ENCODE measurements at places on chromosomes 2 and 18.

DNA sequence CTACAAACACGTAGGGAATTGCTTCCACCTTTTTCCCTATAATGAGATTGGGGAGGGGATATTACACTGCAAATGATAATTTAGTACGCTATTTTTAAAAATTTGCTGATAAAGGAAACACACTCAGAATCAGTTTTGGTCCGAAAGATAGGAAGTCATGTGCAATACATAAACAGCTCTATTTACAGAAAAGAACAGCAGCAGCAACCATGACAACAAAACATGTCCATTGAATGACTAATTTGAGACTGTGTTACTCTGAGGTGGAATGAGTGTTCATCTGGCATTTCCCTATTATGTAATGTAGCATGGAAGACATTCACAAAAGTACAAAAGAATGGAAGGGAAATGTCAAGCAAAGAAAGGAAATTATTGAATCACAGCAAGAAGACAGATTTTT, 337.2 kb downstream of the NBAS start:
- no peaks in the 10 kb centered on the region for H3K27me3 ChIP-seq
- no peak overlapping the region for H3K4me3 ChIP-seq
- H3K36me3 ChIP-seq = no peaks in the 10 kb centered on the region
- H3K27ac ChIP-seq = no peak overlapping the region
- H3K4me1 ChIP-seq = no peaks in the 10 kb centered on the region
- no peak for DNase-seq

GRCh38 chr2:196712867-196713266, 73.4 kb downstream of the CCDC150 start:
- H3K27ac ChIP-seq = no peak overlapping the region
- no peaks in the 10 kb centered on the region for H3K27me3 ChIP-seq
- no peaks in the 10 kb centered on the region for H3K36me3 ChIP-seq
- H3K4me1 ChIP-seq = no peaks in the 10 kb centered on the region
- no peak for DNase-seq

- H3K4me3 ChIP-seq = no peak overlapping the region
- H3K36me3 ChIP-seq = peaks cover 1% of the 10 kb centered on the region
- DNase-seq = no peak
- no peaks in the 10 kb centered on the region for H3K4me1 ChIP-seq
- no peaks in the 10 kb centered on the region for H3K27me3 ChIP-seq
Measured at GRCh38 chr2:171491292-171491691, 31.0 kb upstream of the CYBRD1 start.

DNA sequence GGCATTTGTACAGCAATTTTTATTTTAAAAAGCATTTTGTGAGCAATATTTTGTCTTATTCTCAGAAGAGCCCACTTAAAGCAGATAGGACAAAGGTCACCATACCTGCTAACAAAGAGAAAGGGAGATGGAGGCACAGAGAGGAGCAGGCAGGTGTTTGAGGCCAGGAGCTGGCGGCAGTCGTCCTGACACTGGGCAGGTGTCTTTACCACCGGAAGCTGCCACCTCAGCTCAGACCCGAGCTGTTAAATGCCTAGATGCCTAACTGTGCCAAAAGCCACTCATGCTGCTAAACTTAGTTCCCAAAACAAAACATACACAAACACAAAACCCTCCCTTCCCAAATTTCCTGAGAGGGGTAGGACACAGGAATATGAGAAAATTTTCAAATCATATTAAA, 120.9 kb downstream of the CNTNAP5 start:
- H3K4me1 ChIP-seq = no peaks in the 10 kb centered on the region
- no peak overlapping the region for H3K27ac ChIP-seq
- no peak overlapping the region for H3K4me3 ChIP-seq
- no peaks in the 10 kb centered on the region for H3K27me3 ChIP-seq
- H3K36me3 ChIP-seq = no peaks in the 10 kb centered on the region

DNA sequence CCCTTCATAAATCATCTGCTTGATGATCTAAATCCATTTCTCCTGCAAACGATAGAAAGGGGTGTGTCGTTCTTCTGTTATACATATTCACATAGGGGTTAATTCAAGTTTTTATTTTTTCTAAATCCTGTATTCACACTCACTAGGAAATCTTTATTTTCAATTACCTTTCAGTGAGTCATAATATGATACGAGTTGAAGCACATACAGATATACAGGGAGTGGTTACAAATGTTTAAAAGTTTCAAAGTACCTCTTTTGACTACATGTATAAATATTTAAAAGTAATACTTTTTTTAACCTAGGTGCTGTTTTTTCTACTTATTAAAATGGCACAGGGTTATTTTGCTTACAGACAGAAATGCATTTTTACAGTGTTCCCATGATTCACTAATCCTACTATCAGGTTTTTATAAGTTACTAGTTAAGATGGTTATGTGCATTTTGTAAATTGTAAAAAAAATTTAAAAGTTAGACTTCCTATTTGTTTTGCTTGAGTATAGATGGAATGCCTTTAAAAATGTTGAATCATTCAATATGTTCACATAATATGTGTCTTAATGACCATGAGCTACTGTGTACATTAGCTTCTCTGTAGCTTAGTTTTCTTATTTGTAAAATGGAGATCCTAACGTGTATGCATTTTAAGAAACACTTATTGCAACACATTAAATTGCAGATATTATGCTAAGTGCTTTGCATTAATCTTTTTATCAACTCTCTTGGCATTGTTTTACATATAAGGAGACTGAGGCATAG, 1378.1 kb downstream of the DSC3 start:
- no peak overlapping the region for H3K27ac ChIP-seq
- H3K36me3 ChIP-seq = no peaks in the 10 kb centered on the region
- no peak for DNase-seq
- no peaks in the 10 kb centered on the region for H3K4me1 ChIP-seq

GRCh38 chr18:45839414-45840395, 14.2 kb downstream of the SIGLEC15 start:
- peaks cover 17% of the 10 kb centered on the region for H3K4me1 ChIP-seq
- peak; percentile 36 for DNase-seq
- peaks cover 49% of the 10 kb centered on the region for H3K27me3 ChIP-seq
- H3K27ac ChIP-seq = no peak overlapping the region
- no peak overlapping the region for H3K4me3 ChIP-seq

GRCh38 chr2:68906716-68907115, 35.5 kb upstream of the BMP10 start:
- H3K36me3 ChIP-seq = no peaks in the 10 kb centered on the region
- H3K4me3 ChIP-seq = no peak overlapping the region
- no peak for DNase-seq
- H3K27me3 ChIP-seq = no peaks in the 10 kb centered on the region
- no peak overlapping the region for H3K27ac ChIP-seq

- H3K4me3 ChIP-seq = no peak overlapping the region
- H3K4me1 ChIP-seq = peaks cover 7% of the 10 kb centered on the region
- H3K27ac ChIP-seq = no peak overlapping the region
- no peaks in the 10 kb centered on the region for H3K36me3 ChIP-seq
- DNase-seq = no peak
Measured at GRCh38 chr2:129484999-129485897, 494.2 kb upstream of the RAB6C start.

- no peaks in the 10 kb centered on the region for H3K4me1 ChIP-seq
- no peak overlapping the region for H3K27ac ChIP-seq
- no peak overlapping the region for H3K4me3 ChIP-seq
- DNase-seq = no peak
- H3K36me3 ChIP-seq = no peaks in the 10 kb centered on the region
Measured at GRCh38 chr2:234343372-234343771, 153.5 kb downstream of the ARL4C start.

DNA sequence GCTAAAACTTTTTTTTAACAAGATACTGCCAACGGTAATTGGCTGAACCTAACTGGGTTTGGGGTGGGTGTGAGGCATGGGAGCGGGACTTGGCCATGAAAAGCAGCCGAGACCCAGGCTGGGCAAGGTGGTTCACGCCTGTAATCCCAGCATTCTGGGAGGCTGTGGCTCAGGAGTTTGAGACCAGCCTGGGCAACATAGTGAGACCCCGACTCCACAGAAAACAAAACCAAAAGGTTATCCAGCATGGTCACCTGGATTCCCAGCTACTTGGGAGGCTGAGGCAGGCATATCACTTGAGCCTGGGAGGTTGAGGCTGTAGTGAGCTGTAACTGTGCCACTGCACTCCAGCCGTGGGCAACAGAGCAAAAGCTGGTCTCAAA, 11.0 kb upstream of the SEMA4C start:
- DNase-seq = no peak
- H3K27ac ChIP-seq = no peak overlapping the region
- no peaks in the 10 kb centered on the region for H3K27me3 ChIP-seq
- peaks cover 74% of the 10 kb centered on the region for H3K4me1 ChIP-seq
- H3K36me3 ChIP-seq = peaks cover 2% of the 10 kb centered on the region

GRCh38 chr2:173544641-173545363, 190.1 kb downstream of the CDCA7 start:
- H3K27me3 ChIP-seq = no peaks in the 10 kb centered on the region
- no peak overlapping the region for H3K4me3 ChIP-seq
- no peak overlapping the region for H3K27ac ChIP-seq
- H3K4me1 ChIP-seq = no peaks in the 10 kb centered on the region
- DNase-seq = no peak

- no peak for DNase-seq
- H3K4me3 ChIP-seq = no peak overlapping the region
- H3K27ac ChIP-seq = no peak overlapping the region
- H3K27me3 ChIP-seq = no peaks in the 10 kb centered on the region
- peaks cover 3% of the 10 kb centered on the region for H3K36me3 ChIP-seq
- no peaks in the 10 kb centered on the region for H3K4me1 ChIP-seq
Measured at GRCh38 chr2:148515976-148516375, 128.6 kb upstream of the EPC2 start.

DNA sequence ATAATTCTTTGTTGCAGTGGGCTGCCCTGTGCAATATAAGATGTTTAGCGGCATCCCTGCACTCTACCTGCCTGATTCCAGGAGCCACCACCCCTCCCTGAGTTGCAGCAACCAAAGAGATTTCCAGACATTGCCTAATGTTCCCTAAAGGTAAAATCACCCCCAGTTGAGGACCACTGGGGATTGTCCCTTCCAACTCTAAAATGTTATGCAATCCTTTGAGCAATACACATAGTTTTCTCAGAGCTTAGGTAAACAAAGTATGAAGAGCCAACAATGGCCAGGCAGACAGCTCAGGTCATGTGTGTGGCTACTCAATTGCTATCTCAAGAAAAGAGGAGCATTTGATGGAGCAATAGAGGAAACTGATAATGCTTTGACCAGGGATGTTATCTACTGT, 87.0 kb downstream of the XDH start:
- no peak overlapping the region for H3K4me3 ChIP-seq
- no peak overlapping the region for H3K27ac ChIP-seq
- H3K27me3 ChIP-seq = no peaks in the 10 kb centered on the region
- no peaks in the 10 kb centered on the region for H3K4me1 ChIP-seq
- DNase-seq = no peak
- H3K36me3 ChIP-seq = no peaks in the 10 kb centered on the region

DNA sequence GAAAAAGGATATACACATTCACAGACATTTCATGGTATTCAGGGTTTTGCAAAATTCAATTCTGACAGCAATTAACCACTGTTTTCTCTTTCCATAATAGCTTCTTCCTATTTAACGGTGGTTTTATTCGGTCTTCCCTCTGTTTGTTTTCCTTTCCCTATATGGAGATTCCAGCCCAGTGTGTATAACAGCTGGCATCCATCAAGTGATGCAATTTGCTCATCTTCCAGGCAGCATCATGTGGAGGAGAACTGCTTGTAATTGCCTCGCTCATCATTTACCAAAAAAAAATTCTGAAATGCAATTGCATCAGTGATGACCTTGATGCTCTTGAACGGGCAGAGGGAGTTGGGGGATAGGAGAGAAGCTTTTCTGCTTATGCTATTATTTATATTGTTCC, 165.9 kb upstream of the PGAP1 start:
- H3K36me3 ChIP-seq = no peaks in the 10 kb centered on the region
- DNase-seq = peak; percentile 94
- H3K27me3 ChIP-seq = no peaks in the 10 kb centered on the region
- H3K4me1 ChIP-seq = peaks cover 6% of the 10 kb centered on the region

DNA sequence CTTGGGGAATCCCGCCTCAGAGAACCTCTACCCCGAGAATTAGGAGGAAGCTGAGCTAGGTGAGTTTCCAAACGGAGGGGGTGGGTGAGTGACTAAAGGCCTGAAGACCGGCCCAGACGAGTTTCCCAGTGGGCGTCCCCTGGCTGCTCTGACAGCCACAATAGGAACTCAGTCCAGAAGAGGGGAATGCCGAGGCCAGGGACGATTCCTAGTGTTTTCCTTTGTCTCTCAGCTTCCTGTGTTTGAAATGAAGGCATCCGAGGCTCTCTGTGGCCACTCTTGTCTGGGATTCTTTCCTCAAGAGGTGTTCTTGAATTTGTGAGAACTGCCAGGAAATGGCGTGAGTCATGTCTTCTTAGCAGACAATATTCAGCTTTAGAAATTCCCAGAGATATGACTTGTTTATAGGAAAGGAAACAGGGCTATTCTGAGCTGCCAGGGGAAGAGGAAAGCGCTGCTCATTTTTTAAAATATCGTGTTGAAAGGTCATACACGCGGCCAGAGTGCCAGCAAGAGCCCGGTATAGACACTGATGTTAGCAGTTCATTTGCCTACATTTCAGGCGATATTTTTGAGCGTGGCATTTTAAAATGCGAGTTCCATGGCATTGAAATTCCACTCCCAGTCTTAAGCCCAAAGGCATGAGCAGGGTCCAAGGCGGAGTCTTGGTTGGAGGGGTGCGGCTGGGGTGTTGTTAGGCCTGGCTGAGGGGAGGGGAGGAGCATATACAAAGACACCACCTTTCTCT, 169.1 kb upstream of the KLF7 start:
- H3K27ac ChIP-seq = peak overlapping the region; percentile 69
- peak overlapping the region; percentile 31 for H3K4me3 ChIP-seq
- peaks cover 8% of the 10 kb centered on the region for H3K4me1 ChIP-seq
- no peaks in the 10 kb centered on the region for H3K27me3 ChIP-seq

DNA sequence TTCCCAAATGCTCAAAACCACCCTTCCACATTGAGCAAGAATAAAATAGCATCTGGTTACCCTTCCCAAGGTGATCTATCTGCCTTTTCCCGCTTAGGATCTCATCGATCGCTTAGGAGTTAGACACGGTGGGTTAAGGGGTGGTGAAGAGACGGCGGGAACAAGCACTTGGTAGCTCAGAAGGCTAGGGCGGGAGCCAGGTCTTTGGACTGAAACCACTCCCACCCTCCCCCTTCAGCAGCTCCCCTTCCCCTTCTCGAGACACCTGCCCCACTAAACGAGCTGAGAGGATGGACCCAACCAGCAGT, 513 bp downstream of the THOC1 start:
- H3K36me3 ChIP-seq = peaks cover 5% of the 10 kb centered on the region
- H3K27me3 ChIP-seq = no peaks in the 10 kb centered on the region
- H3K4me3 ChIP-seq = peak overlapping the region; percentile 76
- H3K27ac ChIP-seq = peak overlapping the region; percentile 75
- no peak for DNase-seq

GRCh38 chr2:149017116-149017985, 21.1 kb upstream of the LYPD6B start:
- peak; percentile 83 for DNase-seq
- no peak overlapping the region for H3K27ac ChIP-seq
- peaks cover 4% of the 10 kb centered on the region for H3K4me1 ChIP-seq
- no peaks in the 10 kb centered on the region for H3K27me3 ChIP-seq

DNA sequence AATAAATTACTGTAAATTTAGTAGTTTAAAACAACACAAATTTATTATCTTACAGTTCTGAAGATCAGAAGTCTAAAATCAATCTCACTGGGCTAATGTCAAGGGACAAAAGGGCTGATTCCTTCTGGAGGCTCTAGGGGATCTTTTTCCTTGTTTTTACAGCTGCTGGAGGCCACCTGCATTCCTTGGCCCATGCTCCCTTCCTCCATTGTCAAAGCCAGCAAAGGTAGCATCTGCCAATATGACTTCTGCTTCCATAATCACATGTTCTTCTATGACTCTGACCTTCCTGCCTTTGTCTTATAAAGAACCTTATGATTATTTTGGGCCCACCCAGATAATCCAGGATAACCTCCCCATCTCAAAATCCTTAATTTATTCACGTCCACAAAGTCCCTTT, 46.0 kb upstream of the FAM136A start:
- no peak overlapping the region for H3K4me3 ChIP-seq
- H3K27ac ChIP-seq = no peak overlapping the region
- no peaks in the 10 kb centered on the region for H3K27me3 ChIP-seq

All from spinal cord (tissue), 10 donors.